LNCaP clone FGC (cell line): ENCODE measurements at places on chromosomes 12 and 14.

GRCh38 chr12:1660304-1661187 is 30.3 kb upstream of the ADIPOR2 start:
- no peak for DNase-seq

GRCh38 chr14:96162265-96162664 is 42.4 kb upstream of the BDKRB2 start:
- DNase-seq: no peak

GRCh38 chr14:35934499-35934898 is 108.4 kb downstream of the BRMS1L start:
- DNase-seq: no peak

DNA sequence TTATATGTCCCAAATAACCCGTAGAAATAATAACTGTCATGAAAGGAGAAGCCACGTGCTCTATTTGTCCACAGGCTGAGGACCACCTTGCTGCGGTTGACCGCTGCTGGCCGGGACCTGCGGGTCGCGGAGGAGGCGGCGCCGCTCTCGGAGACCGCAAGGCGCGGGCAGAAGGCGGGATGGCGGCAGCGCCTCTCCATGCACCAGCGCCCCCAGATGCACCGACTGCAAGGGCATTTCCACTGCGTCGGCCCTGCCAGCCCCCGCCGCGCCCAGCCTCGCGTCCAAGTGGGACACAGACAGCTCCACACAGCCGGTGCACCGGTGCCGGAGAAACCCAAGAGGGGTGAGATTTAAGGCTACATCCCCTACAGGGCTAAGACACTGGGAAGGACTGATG is 21.0 kb downstream of the RPGRIP1 start:
- no peak for DNase-seq

DNA sequence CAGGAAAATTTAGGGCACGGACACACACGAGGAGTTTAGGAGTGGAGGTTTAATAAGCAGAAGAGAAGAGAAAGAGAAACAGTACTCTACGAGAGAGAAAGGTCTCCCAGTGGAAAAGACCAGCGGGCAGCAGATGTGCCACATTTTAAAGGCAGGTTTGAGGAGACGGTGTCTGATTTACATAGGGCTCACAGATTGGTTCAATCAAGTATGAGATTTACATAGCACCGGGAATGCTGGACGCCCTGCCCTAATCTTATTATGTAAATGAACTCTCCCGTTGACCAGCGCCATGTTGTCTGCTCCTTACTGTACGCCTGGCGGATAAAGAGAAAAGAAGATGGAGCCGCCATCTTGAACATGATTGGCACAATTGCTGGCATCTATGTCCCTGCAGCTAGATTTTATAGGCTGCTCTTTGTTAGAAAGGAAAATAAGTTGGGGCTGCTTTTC is 17.9 kb downstream of the NFKBIA start:
- DNase-seq: no peak

- DNase-seq: no peak
Measured at GRCh38 chr14:35495278-35495677, 38.7 kb upstream of the INSM2 start.

GRCh38 chr14:80264702-80265101 is 53.4 kb upstream of the DIO2 start:
- peak; percentile 80 for DNase-seq

DNA sequence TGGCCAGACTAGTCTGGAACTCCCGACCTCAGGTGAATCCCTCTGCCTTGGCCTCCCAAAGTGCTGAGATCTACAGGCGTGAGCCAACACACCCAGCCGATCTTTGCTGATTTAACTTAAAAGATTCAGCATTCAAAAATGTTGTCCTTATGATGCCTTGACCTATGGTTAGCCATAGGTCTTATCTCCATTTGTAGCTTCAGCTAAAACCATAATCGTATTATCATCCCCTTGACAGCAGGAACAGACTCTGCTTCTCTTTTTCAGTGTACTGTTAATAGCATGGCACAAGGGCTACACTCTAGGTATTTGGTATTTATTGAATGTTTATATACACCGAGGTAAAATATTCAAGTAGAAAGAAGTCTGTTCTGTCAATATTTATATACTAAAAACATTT is 15.3 kb downstream of the CCDC62 start:
- no peak for DNase-seq

DNA sequence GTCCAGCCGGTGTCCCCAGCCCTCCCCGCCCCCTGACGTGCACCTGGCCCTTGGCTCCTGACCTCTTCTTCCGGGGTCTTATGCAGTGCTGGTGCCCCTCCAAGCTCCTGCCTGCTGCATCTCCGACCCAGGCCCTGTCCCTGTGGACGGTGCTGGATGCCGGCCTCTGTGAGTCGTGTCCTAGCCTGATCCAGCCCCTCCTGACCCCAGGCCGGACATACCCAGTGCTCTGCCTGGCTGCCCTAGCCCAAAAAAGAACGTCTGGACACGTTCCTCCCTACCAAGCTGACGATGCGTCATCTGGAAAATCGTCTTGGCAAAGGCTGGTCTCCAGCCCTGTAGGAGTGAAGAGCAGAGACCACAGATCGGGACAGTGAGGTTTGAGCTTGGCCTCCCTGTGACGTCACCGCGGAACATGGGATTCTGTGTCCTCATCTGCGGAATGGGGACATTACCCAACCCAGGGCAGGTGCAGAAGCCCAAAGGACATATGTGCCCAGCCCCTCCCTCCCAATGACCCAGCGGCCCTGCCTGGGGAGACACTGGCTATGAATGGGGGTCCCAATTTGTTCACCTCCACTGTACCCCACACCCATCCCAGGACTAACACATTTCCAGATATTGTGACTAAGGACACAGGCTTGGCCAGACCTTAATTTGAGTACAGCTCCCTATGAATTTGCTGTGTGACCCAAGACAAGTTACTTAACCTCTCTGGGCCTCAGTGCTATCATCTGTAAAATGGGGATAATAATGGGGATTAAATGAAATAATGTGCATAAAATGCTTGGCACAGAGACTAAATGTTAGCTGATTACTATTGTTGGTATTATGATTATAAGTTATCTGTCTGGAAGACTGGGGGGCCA is 51.0 kb upstream of the BCL11B start:
- DNase-seq: no peak

DNA sequence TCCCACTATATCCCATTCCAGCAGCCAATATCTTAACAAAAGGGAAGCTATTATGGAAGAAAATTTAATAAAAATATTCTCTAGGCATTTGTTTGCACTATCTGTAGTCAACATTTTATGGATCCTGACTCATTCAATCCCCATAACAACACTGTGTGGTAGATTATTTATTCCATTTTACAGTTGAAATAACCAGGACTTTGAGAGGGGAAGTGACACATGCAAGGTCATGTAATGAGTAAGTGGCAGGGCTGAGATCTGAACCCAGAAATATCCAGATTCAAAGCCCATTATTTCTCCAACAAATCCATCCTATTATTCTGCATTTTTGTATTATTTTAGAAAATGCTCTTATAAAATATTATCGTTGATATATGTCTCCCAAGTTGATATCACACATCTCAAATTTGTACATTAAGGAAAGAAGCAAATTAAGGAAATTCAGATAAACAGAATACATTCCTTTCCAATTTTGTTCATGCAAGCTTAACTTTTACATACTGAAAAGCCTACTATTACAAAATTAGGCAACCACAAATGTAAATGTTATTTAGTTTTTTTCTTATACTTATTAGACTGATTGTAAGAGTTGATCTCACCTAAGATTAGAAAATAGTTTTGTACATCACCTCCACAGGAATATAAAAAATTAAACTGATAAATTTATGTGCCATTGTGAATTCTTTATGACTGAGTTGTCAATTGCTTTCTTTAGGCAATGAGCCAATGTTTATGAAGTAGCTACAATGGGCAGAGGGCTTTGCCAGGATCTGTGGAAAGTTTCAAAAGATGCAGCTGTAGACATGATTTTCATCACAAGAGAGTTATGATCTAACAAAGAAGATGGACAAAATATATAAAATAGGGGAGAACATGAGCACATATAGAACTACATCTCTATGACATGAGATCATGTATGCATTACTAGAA is 55.1 kb upstream of the E2F7 start:
- no peak for DNase-seq

DNA sequence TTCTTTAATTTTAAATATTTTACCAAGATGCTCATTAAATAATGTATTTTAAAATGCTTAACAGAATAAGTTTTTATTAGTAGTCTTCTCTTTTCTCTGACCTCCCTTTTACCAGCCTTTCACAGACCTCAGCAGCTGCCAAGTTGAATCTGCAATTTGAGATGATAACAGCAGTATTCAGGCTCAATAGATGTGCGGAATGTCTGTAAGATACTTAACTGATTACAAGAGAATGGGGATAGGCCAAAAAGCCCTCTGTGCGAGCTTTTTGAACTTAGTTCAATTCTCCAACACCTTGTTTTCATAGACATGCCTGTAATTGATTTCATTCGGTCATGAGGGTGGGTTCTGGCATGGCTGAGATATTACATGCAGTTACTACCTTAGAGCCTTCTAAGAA is 277.2 kb downstream of the TMTC2 start:
- DNase-seq: no peak

DNA sequence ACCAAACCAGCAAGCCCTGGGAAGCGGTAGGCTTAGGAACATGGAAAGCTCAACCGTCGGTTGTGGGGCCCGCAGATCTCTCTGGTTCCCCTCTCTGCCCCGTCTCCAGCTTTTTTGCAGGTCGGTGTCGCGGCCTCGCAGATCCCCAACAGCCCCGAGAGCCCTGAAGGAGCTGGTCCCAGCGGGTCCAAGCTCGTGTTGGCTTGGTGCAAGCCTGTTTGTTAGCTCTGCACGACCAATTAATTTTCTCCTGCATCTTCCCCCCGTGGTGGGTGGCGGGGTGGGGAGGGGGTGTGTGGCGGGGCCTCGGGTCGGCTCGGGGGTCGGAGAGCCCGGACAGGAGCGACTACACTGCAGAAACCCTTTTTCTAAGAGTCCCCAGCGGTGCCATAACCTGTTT is 449 bp upstream of the SLC24A4 start:
- no peak for DNase-seq

DNA sequence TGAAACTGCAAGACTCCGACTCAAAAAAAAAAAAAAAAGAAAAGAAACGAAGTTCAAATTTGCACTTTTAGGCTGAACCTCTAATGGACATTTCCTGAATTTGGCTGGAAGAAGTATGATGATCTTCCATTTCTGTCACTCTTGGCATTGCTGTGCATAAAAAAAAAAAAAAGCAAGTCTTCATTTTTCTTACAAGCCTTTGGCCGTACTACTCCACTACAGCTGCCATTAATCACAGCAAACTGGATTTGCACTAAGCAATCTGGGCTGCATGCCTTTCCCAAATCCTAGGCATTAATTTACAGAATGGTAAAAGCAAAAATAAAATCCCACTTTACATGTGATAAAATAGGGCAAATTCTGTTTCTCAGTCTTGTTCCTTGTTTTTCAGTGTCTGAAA is 7.1 kb downstream of the CSRP2 start:
- no peak for DNase-seq

DNA sequence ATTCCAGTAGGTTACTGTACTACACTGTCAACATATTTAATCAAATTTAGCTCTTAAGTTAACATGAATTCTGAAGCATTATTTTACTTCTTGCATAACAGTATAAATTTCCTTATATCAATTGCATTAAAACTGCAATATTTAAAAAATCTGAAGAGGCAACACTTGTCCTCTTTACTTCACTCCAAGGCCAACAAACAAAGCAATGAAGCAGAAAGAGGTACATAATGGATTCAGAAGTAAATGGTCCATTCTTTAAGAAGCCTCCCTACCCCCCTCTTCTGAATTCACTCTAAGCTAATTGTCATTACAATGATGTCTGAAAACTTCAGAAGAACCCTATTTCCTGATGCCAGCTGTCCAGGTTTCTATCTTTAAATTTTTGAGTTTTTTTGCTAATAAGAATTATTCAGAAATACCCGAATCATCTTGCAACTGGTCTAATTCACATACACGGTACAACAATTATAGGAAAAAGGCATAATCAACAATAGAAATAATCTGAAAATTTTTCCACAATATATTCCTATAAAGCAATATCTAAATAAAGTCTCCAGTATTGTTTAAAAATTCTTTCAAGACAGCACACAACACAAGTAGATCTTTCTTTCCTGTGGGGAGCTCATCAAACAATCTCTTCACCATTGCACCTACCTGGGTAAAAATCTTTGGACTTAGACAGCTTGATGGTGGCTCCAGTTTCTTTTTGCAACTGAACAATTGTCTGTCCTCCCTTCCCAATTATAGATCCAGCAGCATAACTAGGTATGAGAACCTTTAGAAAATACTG is 2.9 kb downstream of the NOVA1 start:
- DNase-seq: no peak

DNA sequence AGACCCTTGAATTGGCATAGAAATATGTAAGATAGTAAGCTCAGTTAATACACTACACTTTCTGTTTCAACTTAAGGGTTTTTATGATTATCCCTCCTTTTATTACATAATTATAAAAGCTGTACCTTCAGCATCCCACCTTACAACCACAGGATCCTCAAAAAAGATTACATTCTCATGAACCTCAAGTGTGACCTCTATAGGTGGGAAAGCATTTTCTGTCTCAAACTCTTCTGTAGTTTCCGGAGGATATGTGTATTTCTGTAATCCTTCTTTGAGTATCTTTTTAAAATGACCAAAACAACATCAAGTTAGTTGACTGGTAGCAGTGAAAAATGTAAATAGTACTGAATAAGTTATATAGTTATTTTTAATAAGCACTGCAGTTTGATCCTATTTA is 75.9 kb downstream of the DNAI7 start:
- no peak for DNase-seq

DNA sequence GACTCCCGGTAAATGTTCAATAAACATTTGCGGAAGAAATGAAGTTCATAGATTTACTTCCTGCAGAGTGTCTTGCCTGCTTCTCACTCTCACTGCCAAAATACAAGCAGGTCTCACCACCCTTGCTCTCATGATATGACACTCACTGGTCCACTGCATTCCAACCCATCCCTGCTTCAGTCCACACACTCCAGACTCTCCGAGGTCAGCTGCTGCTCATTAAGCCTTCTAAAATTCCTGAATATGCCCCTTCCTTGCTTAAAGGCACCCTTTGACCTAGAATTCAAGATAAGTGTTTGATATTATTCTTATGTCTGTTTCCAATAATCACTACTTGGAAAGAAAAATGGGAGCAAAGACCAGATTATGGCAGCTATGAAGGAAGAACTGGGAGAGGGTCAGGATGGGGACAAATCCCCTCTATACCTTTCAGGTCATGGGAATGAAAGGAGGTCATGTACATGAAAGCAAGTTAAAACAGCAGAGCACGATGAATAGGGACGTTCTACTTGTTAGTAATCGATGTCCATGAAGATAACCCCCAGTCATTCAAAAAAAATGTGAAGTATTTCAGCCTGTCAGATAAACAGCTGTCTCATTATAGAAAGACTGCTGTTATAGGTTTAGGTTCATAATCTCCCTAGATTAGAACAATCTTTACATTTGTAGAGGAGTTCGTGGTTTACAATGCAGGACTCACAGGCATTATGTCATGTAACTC is 10.5 kb upstream of the NID2 start:
- no peak for DNase-seq

- no peak for DNase-seq
Measured at GRCh38 chr14:104806625-104807465, 5.9 kb downstream of the ZBTB42 start.

GRCh38 chr14:100875126-100875525 is 28.4 kb downstream of the RTL1 start:
- no peak for DNase-seq
